ENCODE measurements at places on chromosomes 7 and 10.

DNA sequence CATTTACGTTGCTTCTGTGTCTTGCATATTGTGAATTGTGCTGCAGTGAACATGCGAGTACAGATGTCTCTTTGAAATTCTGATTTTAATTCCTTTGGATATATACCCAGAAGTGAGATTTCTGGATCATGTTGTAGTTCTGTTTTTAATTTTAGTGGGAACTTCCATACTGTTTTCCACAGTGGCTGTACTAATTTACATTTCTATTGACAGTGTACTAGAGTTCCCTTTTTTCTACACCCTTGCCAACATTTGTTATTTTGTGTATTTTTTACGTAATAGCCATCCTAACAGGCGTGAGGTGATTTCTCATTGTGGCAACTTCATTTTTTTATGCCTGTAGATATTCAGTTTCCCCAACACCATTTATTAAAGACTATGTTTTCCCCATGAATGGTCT is 144.7 kb upstream of the INHBA start:
- DNase-seq: no peak

- DNase-seq: no peak
These were observed 96.8 kb downstream of the TCERG1L start for GRCh38 chr10:131214521-131215244.

DNA sequence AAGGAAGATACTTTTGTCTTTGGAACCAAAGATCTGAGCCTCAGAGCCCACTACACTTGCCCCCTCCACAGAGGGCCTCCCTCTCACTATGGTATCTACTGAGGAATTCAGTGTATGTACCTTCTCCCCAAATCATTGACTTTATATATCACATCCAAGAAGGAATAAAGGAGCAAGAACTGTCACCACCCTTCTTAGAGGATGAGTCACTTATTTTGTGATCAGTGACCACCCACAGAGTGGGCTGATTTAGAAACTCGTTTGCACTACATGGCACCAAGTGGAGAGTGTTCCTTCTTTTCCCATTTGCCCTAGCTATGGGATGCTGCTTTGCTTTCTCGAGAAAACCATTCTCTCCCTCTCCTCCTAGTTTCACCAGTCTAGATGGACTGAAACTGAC is 5.7 kb downstream of the TMEM243 start:
- no peak for DNase-seq

GRCh38 chr10:80407812-80408241 is 524 bp upstream of the PRXL2A start:
- DNase-seq: peak; percentile 36

GRCh38 chr10:112767156-112767555 is 182.9 kb upstream of the TCF7L2 start:
- no peak for DNase-seq

- no peak for DNase-seq
These were observed 27.1 kb downstream of the CD36 start for GRCh38 chr7:80665526-80665925.

DNA sequence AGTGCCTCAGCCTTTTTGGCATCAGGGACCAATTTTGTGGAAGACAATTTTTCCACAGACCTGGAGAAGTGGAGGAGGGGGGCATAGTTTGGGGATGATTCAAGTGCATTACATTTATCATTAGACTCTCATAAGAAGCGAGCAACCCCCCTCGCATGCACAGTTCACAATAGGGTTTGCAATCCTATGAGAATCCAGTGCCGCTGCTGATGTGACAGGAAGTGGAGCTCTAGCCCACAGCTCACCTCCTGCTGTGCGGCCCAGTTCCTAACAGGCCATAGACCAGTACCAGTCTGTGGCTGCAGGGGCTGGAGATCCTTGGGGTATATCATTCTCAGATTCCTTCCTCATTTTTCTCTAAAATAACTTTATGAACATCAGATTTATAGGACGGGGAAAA is 50.8 kb downstream of the ATAD1 start:
- no peak for DNase-seq

GRCh38 chr7:28571405-28571804 is 159.1 kb downstream of the CREB5 start:
- DNase-seq: no peak

GRCh38 chr10:132546567-132547420 is 9.2 kb downstream of the INPP5A start:
- no peak for DNase-seq

DNA sequence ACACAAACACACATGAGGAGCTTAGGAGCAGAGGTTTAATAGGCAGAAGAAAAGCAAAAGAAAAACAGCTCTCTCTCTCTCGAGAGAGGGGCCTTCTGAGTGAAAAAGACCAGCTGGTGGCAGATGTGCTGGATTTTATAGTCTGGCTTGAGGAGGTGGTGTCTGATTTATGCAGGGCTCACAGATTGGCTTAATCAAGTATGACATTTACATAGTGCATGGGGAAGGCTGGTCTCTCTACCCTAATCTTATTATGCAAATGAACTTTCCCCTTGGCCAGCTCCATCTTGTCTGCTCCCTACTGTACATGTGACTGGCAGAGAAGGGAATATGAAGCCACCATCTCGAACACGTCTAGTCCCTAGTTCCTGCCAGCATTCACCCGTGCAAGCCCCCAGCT is 219.5 kb upstream of the ZNF804B start:
- no peak for DNase-seq

DNA sequence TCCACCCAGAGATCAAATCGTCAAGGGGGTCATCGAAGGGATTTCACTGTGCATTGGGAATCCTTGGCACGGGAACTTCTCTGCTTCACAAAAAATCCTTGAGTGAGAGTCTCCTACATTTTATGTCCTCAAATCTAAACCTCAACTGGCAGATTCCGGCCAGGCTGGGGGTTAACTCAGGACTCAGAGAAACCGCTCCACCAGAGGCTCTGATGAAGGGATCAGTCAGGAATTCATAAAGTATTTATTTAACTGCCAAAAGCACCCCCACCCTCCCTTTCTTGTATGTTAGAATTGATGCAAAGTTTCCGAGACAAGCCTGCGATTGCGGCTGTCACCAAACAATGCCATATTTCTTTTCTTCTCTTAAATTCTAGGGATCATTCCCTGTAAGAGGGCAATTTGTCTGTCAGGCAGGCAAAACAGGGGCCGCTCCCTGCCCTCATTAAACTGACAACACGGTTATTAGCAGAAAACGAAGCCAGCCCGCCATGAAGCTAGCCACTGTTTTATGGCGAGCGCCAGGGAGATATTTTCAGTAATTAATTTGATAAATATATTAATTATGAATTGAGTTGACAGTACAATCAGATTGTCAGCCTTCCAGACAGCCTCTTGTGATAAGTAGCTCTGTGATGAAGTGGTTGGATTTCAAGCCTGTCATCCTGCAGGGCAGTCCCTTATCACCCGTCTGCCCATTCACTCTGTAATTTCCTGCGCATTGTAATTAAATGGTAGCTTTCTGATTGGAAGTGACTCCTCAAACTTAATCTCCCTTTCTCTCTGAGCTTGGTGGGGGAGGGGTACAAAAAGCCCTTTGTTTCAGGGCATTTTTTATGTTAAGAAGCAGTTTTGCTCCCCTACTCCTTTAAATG is 153.0 kb upstream of the GPR26 start:
- no peak for DNase-seq

GRCh38 chr7:44079331-44080021 is 2.9 kb downstream of the POLM start:
- no peak for DNase-seq

DNA sequence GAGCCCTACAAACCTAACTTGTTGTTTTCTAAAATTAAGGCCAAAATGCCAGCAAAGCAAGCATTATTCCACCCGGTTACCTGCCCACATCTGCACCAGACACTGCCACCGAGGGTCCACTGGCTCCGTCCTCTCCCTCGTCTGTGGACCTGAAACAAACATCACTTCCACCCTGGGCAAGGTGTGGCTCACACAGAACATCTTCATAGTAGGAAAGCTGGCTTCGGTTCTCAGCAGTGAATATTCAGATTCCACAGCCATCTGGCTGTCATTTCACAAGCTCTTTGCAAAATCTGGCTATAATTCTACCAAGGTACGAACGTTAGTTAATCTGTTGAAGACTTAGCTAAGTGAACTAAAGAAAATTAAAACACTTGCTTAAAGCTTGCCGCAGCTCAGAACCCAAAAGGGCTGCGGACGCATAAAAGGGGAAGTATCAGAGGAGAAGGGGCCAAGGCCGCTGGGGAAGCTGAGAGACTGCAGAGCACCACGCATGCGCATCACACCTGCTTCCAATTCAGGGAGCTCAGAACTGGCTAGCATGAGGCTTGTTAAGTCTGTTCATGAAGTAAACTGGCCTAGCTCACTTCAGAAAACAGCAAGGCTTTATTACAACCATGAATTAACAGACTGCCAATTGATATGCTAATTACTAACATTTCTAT is 46.1 kb downstream of the PTPRN2 start:
- peak; percentile 19 for DNase-seq

- no peak for DNase-seq
These were observed 528.3 kb downstream of the GLRX3 start for GRCh38 chr10:130664526-130664925.

- DNase-seq: no peak
These were observed 74.7 kb upstream of the CAMK2B start for GRCh38 chr7:44400033-44400511.

DNA sequence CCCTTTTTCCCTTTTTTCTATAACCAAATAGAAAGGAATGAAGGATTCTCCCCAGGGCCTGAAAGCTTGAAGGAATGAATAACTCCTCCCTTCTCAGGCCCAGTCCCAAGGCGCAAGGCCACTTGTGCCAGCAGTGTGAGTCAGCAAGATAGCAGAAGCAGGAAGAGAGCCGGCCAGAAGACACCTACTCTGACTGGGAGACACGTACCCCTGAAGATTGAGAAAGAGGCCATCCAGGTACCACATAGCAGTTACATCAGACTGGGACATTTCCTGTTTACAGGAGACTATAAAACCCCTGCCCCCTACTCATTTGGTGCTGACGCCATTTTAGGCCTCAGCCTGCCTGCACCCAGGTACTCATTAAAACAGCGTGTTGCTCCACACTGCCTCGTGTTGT is 65.5 kb downstream of the LRRC17 start:
- DNase-seq: no peak

DNA sequence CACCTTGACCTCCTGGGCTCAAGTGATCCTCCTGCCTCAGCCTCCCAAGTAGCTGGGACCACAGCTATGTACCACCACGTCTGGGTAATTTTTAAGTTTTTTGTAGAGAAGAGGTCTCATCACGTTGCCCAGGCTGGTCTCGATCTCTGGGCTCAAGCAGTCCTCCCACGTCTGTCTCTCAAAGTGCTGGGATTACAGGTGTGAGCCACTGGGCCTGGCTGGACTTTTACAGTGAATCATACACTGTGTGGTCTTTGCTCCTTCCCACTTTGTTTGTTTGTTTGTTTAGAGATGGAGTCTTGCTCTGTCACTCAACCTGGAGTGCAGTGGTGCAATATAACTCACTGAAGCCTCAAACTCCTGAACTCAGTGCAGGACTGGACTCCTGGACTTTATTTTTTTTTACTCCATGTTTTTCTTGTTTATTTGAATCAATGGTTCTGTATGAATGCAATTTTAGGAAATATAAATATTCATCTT is 12.5 kb downstream of the PPIA start:
- no peak for DNase-seq

DNA sequence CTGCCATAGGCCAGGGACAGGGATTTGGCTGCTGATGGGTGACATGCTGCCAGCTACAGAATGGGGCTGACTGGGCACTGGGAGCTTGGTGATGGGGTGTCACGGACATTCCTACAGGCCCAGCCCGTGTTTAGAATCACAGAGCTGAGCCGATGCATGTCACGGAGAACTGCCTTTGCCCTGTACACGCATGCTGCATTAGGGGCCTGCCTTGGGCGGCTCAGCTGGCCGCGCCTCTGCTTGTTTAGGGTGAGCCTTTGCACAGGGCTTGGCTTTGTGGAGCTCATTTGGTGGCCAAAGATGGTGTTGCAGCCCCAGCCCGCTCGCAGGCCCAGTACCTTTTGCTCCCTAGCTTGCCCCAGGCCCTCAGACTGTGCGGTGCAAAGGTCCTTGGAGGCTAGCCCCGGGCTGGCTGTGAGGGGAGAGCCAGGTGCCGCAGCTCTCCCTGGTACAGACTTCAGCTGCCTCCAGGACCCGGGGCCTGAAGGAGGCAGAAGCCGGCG is 108.4 kb upstream of the BTBD16 start:
- DNase-seq: no peak

GRCh38 chr7:38120076-38120475 is 58.0 kb upstream of the STARD3NL start:
- DNase-seq: no peak

- no peak for DNase-seq
These were observed 24.3 kb downstream of the CBLL1 start for GRCh38 chr7:107768263-107768662.

DNA sequence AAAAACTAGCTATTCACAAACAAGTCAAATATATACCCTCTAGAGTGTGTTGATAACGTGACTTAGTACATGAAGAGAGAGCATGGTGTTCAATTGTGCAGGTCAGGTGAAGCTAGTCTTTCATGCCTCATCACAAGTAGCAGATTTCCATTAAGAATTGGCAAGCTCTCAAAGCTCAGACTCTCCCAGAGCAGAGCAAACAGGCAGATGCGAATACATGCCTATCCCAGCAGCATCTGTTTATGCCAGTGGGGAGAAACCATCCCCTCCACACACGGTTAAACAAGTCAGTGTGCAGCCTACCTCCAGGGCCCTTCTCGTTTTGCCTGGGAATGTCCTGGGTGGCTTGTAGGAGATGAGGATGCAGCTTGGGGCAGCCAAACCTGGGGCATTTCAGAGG is 532.5 kb upstream of the C7orf33 start:
- DNase-seq: no peak

GRCh38 chr10:86523348-86523747 is 1.8 kb upstream of the WAPL start:
- DNase-seq: no peak

- DNase-seq: no peak
These were observed 18.8 kb upstream of the GNA12 start for GRCh38 chr7:2862831-2863361.

DNA sequence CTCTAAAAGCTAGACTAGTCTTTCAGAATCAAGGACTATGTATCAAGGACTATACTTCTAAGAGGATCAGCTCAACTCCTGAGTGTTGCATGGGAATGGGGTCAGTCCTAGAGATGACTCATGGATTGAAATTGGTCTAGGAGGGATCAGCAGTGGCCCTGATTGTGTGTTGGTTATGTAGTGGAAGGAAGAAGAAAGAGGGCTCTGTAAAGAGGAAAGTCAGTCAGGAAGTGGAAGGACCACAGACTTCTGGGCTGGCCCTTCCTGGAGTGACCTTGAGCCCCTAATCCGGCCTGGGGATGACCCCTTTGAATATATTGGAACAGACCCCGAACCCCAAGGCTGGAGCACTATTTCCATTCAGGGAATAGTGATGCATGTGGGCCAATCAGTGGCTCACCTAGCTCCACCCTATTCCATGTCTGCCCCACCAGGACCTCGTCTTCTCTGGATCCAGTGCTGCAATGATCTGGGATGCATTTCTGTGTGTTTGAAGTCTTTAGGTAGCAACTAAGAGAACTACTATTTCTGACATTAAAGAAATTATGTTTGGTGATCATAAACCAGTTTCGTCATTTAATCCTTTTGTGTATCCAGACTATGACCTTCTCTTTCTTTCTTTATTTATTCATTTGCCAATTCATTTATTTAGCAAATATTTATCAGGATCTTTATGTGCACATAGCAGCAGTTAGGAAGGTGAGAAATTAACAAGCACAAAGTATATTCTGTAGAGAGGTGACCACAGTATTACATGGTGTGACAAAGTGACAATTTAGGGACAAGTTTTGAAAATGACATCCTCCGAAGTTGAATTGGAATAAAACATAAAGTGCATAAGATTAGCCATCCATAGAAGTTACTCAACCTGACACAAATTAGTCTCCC is 48.6 kb upstream of the KIF5B start:
- DNase-seq: no peak

Measured in stimulated activated CD4-positive, alpha-beta T cell treated with anti-CD3 and anti-CD28 coated beads, Interleukin-4, amount 100 ng/mL, for 1 hour (primary cell).